CD4-positive, alpha-beta T cell treated with Interleukin-12 subunit alpha and Interleukin-12 subunit beta, for 1 hour (primary cell): ENCODE measurements at places on chromosomes 4 and X.
A peak's percentile ranks its signal among the peaks of the same experiment; 100 is the strongest.

GRCh38 chr4:7347981-7348380 lies 86.7 kb downstream of the PSAPL1 start:
- DNase-seq = no peak

DNA sequence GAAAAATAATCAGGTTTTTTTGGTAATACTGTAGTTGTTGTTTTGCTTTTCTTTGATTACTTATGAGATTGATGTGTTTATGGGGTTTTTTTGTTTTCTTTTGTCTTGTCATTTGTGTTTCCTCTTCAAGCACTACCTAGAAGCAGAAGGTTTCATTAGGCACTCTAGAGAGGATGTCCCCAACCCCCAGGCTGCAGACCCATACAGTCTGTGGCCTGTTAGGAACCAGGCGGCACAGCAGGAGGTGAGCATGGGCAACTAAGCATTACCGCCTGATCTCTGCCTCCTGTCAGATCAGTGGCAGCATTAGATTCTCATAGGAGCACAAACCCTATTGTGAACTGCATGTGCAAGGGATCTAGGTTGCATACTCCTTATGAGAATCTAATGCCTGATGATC lies 22.9 kb upstream of the NOCT start:
- DNase-seq = no peak

- DNase-seq = no peak
Measured at GRCh38 chr4:124803026-124803425, 90.5 kb upstream of the ANKRD50 start.

DNA sequence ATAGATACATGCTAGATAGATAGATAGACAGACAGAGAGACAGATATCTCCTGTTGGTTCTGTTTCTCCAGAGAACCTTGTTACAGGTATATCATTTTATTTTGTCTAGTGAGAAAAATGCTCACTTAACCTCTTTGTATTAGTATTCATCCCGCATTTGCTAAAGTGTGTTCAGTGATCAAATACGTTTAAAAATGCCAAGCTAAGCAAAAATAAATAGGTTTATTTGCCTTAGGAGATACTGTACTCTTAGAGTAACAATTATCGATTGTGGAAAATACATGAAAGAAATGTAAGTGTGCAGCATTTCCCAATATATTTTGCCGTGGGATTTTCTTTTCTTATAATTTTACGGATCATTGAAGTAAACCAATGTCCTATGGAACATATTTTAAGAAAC lies 262.9 kb upstream of the CXorf51A start:
- DNase-seq = no peak

DNA sequence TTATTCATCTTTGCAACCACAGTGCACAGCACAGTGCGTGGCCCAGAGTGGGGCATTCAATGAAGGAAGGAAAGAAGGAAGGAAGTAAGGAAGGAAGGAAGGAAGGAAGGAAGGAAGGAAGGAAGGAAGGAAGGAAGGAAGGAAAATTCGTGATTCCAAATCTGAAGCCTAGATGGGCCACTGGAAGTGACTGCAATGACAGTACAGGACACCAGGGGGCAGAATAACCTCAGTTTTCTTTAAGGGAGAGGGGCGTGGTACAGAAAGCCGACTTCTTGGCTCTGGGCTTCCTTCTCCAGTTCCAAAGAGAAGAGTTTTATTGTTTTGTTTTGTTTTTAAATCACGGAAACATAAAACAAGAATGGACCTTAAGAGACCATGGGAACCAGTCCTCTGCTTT lies 47.8 kb downstream of the APLN start:
- DNase-seq = peak; percentile 66

GRCh38 chr4:99637174-99637573 lies 20.5 kb downstream of the C4orf54 start:
- DNase-seq = no peak

- DNase-seq = no peak
Measured at GRCh38 chr4:74365761-74366160, 816 bp downstream of the EREG start.

DNA sequence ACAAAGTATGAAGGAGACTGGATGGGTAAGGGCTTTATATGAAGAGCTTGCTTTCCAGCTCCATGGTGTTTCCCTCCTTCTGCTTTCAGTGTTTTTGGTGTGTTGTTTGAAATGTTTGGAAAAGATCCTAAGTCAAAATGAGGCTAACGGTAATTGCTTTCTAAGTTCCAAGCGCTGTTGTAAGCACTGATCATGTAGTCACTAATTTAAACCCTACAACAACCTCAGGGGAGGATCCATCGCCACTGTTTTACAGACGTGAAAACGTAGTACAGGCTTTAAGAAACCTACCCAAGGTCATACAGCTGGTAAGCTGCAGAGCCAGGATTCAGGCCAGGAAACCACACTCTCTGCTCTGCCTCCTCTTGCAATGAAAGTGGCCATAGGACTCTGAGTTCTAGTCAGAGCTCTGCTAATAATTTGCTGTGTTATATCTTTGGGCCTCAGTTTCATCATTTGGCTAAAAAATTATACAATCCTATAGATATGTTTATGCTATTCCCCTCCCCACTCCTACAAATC lies 102.9 kb upstream of the PGRMC2 start:
- no peak for DNase-seq

DNA sequence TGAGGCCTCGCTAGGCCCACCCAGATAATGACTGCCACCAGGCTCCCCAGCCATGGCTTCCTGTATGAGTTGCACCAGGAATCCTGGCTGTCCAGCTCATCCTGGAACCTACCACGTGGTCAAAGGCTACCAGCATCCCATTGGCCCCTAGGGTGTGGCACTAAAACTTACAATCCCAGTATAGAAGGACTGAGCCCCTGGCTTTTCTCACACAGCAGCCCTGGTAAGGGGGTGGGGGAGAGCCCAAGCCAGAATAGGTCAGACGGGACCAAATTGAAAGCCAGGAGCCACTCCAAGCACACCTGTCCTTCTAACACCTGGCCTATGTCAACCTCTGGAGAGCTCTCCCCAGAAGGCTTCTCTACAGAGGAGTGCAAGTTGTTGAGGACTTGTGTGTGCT lies 269.3 kb upstream of the AGTR2 start:
- DNase-seq = no peak

DNA sequence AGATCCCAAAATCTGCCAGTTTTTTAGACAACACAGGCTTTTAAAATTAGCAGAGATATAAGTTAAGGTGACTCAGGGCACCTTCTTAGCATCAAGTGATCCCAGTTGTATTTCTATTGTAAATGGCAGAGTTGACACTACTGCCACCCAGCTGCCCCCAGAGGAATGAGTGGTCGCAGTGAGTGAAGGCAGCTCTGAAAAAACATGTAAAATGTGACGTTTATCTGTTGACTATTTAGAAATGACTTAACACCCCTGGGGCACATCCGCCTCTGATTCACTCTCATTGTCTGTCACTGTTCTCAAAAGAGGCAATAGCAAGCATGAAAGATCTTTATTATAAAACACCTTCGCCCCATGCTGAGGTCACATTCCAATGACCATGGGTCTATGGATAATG lies 592.4 kb downstream of the ACTRT1 start:
- DNase-seq = no peak

DNA sequence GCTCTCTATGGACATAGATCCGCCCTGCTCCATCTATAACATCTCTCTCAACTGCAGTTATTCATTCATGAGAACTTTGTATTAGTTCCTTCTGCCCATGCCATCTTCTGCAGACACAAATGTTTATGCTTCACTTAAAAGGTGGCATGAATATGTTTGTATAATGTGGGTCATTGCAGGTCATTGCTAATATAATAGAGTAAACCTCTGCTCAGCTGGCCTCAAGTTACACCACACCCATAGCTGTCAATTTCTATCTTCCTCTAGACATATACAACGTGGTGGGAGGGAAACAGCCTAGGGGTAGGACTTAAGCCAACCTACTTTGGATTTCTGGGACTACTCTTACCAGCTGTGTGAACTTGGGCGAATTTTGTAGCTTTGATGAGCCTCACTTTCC lies 129.8 kb downstream of the ATXN3L start:
- DNase-seq = no peak
